Breast epithelium (tissue), 4 donors: ENCODE measurements at places on chromosomes 4 and X.

GRCh38 chrX:105477351-105477750 lies 256.9 kb upstream of the TEX13A start:
- no peak for DNase-seq

GRCh38 chrX:23788521-23788920 lies 5.5 kb downstream of the SAT1 start:
- no peak for DNase-seq

DNA sequence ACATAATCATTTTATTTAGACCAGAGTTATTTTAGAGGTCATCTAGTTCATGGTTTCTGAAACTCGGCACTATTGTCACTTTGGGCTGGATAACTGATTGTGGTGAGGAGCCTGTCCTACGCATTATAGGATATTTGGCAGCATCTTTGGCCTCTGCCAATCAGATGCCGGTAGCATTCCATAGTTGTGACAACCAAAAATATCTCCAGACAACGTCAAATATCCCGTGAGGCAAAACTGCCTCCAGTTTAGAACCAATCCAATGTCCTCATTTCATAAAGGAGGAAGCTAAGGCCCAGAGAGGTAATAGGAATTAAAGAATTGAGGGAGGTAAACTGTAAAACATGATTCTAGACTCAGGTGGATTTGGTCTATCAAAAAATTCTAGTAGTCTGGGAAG lies 6.1 kb downstream of the ZMAT1 start:
- DNase-seq, result no peak

- DNase-seq, result no peak
Measured at GRCh38 chr4:60812811-60813210, 387.3 kb upstream of the ADGRL3 start.

GRCh38 chrX:130746077-130746476 lies 156.9 kb downstream of the ENOX2 start:
- DNase-seq, result no peak

- DNase-seq, result no peak
Measured at GRCh38 chr4:114577386-114577785, 21.2 kb upstream of the UGT8 start.

DNA sequence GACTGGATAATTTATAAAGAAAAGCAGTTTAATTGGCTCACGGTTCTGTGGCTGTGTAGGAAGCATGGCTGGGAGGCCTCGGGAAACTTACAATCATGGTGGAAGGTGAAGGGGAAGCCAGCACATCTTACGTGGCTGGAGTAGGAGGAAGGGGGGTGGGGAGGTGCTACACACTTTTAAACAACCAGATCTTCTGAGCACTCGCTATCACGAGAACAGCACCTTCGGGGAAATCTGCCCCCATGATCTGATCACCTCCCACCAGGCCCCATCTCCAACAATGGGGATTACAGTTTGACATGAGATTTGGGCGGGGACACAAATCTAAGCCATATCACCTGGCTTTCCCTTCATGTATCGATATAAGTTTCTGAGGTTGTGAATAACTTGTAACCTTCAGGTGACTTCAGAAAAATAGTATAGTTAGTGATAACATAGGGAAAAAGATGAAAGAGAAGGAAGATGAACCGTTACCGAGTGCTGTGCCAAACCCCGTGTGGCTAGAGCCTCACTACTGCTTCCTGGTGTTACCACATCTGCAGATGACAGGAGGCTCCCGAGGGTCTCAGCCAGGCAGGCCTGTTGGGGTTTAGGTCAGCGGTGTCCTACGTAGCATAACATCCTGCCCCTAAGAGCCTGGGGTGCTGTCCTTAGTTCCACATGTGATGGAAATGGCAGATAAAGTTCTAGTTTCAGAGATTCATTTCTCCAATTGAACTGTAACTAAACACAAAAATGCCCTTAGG lies 103.5 kb downstream of the TNIP2 start:
- no peak for DNase-seq

GRCh38 chrX:115940888-115941332 lies 229.6 kb upstream of the AGTR2 start:
- peak; percentile 74 for DNase-seq
